ENCODE measurements at places on chromosomes 4 and X. TPM values are rescaled to one million over a fixed set of nuclear protein-coding genes. Genes with fewer than 3 reads are reported as not detected.

DNA sequence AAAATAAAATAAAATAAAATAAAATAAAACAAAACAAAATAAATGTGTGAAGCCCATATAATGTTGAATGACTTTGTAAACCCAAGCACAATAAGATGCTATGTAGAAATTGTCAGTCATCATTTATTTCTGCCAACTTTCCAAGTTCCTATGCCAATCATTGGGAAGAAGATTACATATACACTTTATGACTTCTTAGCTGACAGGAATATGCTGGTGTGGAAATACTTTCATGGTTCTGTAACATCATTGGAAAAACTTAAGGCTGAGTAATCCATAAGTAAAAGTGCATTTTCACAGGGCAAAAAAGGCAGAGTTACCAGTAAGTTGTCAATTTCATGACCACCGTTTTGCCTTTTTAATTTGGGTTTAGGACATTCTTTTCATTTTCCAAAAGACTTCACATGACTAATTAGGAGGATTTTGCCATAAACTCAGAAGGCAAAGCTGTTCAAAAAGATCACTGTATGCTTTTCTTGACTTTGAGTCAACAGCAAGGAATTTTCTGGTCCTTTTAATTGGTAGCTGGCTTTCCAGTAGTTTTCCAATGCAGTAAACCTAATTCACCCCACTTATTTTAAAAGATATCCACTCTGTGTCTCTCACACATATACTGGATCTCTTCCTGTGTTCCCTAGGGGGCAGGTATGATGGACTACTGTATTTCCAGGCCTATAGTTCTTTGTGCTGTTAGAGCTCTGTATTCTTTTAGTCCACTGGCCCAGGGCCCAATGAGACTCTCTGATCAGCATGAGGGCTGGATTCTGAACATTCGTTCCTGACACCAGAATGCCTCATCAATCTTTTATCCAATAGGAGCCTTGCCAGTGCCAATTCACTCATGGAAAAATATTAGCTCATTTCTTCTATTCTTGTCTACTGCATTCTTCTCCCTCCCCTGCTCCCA lies 26.2 kb upstream of the SCRG1 start:
- DNase-seq, result no peak

- no peak for DNase-seq
Measured at GRCh38 chr4:133156096-133156495, 7.0 kb downstream of the PCDH10 start.

Gene CXXC4
- not detected for polyA plus RNA-seq

DNA sequence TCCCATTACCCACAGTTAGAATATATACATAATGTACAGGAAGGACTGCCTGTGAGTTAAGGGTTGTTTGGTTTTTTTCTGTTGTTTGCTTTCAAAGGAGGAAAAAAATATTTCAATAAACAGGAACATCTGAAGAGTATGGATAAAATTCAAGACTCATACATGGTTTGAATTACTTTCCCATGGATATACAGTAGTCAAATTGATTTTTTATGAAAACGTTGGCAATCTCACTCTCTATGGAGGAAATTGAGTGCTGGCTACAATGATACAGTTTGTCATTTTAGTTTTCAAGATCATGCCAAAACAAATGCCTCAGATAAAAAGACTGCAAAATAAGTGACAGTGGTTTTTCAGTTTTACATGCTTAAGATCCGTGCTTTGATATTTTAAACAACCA lies 116.6 kb downstream of the SH3RF1 start:
- DNase-seq, result no peak

- DNase-seq, result peak; percentile 87
Measured at GRCh38 chr4:113761620-113762185, at the start of gene CAMK2D. CAMK2D (minus strand) TSS chr4:113761738; CDS start chr4:113761068, 670 bp downstream.

DNA sequence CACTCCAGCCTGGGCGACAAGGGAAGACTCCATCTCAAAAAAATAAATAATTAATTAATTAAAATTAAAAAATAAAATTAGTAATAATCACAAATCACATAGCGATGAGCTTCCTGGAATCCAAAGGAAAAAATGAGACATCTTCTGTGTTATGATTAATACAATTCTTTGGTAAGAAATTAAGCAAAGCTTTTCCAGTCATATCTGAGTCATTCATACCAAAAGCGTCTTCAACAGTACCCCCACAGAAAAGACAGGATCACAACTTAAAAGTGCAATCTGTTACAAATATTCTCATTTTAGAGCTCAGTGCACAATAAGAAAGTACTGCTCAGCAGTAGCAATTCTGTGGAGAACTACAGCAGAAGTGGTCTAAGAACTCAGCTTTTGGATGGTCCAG lies 168.5 kb upstream of the MXRA5 start:
- no peak for DNase-seq

DNA sequence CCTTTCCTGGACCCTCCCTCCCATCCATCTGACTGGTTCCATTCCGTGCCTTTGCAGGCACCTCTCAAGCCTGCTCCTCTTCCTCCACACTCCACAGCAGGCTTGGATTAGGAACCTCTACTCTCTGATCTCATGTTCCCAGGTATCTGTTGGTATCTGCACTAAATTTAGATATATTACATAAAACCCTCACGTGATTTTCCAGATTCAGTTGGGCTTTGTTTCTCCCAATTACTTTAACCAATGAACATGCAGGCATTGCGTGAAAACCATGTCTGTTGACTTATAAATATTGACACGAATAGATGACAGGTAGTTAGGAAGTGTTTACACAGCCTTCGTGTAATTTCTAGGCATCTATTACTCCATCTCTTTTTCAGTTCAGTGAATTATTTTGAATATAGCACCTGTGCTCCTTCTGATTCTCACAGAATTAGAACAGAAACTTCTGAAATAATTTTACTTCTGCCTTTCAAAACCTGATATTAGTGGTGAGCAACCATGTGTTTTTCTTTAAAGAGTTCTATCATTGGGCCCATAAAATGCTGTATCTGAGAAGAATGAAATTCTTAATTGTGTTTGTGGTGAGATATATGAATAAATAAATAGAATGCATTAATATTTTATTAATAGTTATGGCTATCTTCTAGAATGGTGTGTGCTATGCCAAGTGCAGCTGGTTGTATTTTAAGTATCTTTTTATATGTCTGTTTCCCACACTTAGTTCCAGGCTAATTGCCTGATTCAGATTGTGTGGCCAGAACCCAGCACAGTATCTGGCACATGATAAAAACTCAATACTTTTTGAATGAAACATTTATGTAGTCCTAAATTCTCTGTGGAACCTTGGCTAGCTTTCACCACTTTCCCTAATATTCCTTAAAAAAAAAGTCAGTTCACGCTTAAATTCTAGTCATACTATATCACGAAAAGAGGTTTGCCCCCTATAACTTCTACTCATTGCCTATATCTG lies 304.8 kb downstream of the QDPR start:
- no peak for DNase-seq

Gene SPARCL1
- polyA plus RNA-seq, result not detected

- no peak for DNase-seq
Measured at GRCh38 chr4:76657443-76657842, 222.4 kb downstream of the SHROOM3 start.

DNA sequence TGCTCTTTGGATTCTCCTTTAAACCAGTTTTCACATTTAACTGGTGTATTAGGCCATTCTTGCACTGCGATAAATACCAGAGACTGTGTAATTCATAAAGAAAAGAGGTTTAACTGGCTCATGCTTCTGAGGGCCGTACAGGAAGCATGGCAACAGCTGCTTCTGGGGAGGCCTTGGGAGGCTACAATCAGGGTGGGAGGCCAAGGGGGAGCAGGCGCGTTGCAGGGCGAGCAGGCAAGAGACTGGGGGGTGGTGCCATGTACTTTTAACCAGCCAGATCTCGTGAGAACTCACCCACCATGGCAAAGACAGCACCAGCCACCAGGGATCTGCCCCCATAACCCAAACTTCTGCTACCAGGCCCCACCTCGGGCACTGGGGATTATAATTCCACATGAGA lies 38.1 kb downstream of the RNF212 start:
- DNase-seq, result no peak

DNA sequence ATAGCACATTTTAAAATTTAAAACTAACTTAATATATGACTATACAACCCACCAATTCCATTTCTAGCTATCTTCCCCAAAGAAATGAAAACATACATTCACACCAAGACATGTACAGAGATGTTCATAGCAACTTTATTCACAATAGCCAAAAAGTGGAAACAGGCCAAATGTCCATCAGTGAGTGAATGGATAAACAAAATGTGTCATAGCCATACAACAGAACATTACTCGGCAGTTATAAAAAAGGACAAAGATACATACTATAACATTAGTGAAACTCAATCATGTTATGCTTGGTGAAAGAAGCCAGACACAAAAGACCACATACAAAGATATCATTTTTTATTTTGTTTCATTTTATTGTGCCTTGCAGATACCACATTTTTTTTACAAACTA lies 396.8 kb downstream of the PACRGL start:
- no peak for DNase-seq

- no peak for DNase-seq
Measured at GRCh38 chr4:107279733-107280132, 243.6 kb upstream of the DKK2 start.

DNA sequence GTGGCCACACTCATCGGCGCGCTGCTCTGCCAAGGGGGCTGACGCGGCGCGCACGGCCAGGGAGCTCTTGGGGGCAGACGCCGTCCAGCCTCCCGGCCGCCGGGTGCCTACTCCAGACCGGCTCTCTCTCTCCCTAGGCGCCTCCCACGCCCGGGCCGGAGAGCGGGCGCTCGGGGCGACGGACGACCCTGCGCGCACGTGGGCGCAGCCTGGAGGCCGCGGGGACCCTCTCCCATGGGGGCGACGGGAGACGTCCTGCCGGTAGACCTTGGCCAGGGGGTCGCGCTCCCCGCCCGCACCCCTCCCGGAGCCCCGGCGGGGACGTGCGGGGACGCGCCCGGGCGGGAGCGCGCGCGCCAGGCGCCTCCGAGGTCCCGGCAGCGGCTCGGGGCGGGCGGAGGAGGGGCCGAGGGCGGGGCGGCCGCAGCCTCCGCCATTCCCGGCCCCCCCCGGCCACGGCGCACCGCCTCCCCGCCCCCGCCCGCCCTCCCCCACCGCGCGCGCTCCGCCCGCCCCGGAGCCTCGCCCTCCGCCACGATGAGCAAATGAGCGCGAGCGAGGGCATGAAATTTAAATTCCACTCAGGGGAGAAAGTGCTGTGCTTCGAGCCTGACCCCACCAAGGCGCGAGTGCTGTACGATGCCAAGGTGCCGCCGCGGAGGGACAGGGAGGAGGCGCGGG lies at the start of gene MSL3:
Gene MSL3 (plus strand): TSS at position 519 of the 681 bp plus-strand sequence. CDS start 27 bp downstream, at position 546.
- no peak for DNase-seq

DNA sequence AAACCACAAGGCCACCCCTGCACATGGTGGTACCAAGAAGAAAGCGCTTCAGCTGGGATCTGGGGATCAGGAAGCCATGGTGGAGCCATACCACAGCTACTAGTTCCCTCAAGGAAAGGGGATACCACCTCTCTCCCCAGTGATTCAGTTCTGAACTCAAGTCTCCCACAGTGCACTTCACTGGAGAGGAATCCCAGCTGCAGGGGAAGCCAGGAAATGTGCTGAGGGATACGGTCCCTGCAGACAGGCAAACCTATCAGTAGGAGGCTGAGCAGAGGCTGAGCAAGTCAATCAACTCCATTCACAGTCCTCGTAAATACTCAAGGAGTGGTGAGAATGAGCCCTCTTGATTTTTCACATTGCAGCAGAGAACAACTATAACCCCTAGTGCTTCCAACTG lies 11.0 kb downstream of the TMEM192 start:
- DNase-seq, result no peak

Gene CXorf58
- not detected for polyA plus RNA-seq

Gene GLRB
- not detected for polyA plus RNA-seq

Gene DUX4
- not detected for polyA plus RNA-seq

- no peak for DNase-seq
Measured at GRCh38 chr4:13989501-13989900, 362.0 kb upstream of the BOD1L1 start.

Gene SPATA18
- polyA plus RNA-seq, result not detected

GRCh38 chrX:38214551-38215531 lies 5.8 kb downstream of the SRPX start:
- no peak for DNase-seq

DNA sequence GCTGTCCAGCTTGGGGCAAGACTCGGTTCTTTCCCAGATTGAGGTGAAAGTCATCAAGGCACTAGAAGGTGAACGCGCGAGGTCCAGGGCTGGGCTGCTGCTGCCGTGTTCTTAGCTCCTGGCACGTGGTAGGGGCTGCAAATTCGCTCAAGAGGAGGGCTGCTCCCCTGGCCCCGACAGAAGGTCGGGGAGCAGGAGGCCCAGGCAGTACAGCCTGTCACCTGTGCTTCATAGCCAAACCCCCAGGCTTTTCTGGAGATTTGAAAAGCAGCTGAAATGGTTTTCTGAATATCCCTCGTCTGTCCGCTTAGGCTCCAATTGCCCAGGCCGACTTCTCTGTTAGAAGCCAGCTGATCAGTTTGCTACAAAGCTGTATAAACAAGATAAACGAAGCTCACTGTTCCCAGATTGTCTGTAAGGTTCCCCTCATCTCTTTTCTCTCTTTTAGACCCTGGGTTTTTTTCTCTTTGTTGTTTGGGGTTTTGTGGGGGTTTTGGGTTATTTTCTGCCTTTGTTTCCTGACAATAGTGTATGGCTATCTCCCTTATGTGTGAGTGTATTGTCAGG lies 60.0 kb upstream of the STX18 start:
- no peak for DNase-seq

- no peak for DNase-seq
Measured at GRCh38 chr4:140704964-140705363, 51.2 kb downstream of the TBC1D9 start.

DNA sequence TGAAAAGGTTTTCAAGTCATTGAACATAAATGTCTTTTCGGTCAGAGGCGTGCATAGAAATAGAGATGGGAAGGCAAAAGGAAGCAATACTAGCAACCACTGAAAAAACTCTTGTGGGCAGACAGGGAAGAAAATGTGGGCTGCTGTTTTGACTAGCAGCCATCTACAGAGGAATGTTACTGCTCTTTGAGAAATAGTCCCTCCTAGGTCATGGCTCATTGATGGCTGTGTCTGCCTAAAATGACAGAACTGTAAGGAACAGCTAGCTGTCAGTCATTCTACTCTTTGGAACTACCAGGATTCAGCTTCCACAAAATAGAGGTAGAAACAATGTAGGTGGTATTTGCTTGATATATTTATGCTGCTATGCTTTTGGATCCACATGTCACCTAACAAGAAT lies 26.9 kb upstream of the TMPRSS11B start:
- no peak for DNase-seq
